Pons (tissue), 1 donor: ENCODE measurements at places on chromosomes 12 and 14.

GRCh38 chr14:35403114-35403602 is 1.4 kb downstream of the NFKBIA start:
- DNase-seq: no peak

DNA sequence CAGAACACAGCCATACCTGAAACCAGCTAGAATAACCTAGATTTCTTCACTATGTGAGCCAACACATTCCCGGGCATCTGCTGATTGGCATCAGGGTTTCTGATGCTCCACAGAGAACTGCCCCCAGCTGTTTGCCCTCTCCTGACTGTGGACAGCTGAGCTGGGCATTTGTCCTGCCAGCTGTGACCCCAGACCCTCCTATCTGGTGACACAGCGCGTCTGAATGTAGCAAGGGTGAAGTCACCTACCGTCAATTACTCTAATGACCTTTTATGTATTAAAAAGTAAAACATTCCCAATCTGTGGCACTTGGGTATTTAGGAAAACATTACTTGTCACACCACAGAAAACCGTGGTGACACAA is 29.7 kb upstream of the SFSWAP start:
- DNase-seq: no peak

DNA sequence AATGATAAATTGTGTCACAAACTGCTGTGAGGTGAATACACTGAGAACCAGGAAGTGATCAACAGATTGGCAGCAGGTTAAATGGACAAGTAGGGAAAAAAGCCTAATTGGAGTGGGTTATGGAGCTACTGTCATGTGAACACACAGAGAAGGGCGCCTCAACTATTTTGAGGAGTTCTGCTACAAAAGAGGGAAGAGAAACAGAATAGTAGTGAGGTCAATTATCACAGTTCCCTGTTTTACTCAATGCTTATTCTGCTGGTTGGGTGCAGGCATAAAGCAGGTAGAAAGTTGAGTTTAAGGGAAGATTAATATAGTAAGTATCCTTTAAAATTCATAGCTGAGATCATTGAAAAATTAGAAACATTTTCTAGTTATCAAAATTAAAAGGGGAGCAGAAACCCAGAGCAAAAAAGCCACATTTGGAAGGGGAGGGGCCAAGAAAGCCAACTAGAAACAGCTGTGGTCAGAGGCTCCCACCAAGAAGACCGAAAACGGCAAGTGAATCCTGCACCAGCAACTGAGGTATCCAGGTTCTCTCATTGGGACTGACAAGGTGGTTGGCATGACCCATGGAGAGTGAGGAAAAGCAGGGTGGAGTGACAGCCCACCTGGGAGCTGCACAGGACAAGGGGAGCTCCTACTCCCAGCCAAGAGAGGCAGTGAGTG is 105.7 kb downstream of the ZC3H14 start:
- DNase-seq: peak; percentile 61

DNA sequence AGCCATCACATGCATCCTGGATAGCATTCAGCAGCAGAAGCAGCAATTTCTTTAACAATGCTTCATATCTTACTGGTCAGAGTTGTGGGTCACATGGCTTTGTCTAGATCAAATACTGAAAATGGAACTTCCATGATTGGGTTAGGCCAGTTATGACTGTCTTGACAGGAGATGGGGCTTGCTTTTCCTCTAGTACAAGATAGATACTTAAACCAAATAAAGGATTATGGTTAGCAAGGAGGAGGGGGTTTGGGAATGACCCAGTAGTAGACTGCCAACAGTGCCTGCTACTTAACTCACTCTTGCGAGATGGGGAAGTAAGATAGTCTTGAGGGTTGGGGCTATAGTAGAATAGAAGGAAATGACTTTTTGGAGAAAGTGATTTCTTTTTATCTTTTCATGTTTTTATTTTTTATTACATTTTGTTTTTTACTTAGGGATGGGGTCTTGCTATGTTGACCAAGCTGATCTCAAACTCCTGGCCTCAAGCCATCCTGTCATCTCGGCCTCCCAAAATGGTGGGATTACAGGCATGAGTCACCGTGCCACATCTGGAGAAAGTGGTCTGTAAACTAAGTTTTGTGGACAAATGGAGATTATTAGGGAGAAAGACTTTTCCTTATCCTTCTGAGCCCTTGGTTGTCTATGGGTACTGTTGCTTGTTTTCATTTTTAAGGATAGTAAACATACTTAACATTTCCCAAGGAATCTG is 37.6 kb downstream of the WNK1 start:
- no peak for DNase-seq

DNA sequence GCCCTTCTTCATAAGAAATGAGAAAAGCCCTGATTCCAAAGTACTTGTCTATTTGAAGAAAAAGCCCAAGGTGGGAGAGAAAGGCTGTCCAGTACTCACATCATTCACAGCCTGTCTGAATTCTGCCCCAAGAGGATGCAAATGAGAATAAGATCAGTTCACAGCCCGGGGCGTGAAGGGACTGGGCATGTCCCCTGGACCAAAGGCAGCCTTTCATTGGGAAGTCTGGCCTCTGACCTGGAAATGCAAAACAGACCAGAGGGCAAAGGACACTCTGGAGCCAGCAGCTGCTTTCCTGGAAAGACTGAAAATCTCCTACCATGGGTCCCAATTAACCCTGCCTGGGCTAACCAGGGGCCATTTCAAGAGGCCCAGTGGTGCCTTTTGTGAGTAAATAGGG is 191.2 kb upstream of the PELI2 start:
- no peak for DNase-seq

- DNase-seq: no peak
Observed at GRCh38 chr12:40031965-40032364, 73.9 kb downstream of the SLC2A13 start.

GRCh38 chr12:52026263-52026662 is 19.5 kb downstream of the TAMALIN start:
- no peak for DNase-seq

GRCh38 chr14:74514471-74514941 is 20.9 kb downstream of the ISCA2 start:
- peak; percentile 39 for DNase-seq

GRCh38 chr12:13472690-13473089 is 276.2 kb downstream of the EMP1 start:
- DNase-seq: no peak

GRCh38 chr12:132109741-132110140 is 34.4 kb downstream of the DDX51 start:
- no peak for DNase-seq

DNA sequence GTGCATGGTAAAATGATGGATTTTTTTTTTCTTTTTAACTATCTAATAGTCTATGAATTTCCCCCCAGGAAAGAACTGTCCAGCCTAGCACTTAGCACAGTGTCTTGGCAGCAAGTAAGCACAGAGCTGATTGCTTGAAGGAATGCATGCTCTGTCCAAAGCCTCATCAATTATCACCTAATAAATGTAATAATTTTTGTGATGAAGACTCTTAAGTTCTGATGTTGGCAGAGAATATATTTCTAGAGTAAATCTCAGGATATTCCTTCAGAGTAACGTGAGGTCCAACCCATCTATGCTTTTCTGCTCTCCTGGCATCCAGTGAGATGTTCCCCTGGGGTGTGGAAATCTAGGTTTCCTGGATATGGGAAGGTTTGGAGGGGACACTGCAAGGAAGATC is 152.4 kb downstream of the TMX1 start:
- DNase-seq: no peak

GRCh38 chr12:5806371-5807089 is 138.5 kb downstream of the ANO2 start:
- no peak for DNase-seq

DNA sequence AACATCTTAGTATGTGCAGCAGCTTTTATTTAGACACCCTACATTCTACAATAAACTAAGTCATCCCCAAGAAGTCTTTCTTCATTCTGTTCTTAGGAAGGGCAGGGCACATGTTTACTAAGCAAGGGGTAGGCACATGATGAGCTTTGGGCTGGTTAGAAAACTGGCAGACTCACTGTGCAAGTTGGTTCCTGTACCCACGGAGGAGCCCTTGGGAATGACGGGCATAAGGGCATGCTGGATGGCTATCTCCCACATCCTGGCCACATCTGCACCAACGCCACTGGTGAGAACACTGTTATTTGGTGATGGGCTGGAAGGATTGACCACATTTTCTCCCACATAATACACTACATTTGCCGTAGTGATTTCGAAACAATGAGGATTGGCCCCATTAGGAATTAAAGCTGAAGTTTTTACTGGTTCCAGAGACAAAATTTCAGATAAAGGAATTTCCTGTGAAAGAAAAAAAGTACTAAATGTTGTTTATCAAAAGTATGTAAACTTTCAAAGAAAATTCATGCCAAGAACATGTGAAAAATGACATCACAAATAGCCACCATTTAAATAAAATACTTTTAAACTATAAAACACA is 297.0 kb downstream of the PRKD1 start:
- DNase-seq: no peak

- no peak for DNase-seq
Observed at GRCh38 chr12:108850854-108851573, 6.4 kb downstream of the SSH1 start.

GRCh38 chr12:11927286-11927935 is 143.3 kb upstream of the BCL2L14 start:
- no peak for DNase-seq

DNA sequence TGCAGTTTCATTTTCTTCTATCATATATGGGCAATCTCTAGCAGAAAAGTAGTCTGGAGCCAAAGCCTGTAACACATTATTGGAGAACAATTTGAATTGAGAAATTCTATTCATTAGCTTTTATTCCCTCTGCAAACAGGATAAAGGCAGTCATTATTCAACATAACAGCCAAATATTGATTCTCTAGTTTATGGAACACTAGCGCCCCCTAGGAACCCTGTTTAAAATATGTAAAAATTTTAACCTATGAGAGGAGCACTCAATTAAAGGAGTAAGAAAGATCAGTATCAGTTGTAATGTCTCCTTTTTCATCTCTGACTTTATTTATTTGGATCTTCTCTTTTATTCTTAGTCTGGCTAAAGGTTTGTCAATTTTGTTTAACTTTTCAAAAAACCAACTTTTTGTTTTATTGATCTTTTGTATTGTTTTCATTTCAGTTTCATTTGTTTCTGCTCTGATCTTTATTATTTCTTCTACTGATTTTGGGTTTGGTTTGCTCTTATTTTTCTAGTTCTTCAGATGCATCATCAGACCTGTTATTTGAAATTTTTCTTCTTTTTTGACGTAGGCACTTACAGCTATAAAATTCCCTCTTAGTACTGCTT is 4.8 kb upstream of the LMNTD1 start:
- DNase-seq: peak; percentile 29

DNA sequence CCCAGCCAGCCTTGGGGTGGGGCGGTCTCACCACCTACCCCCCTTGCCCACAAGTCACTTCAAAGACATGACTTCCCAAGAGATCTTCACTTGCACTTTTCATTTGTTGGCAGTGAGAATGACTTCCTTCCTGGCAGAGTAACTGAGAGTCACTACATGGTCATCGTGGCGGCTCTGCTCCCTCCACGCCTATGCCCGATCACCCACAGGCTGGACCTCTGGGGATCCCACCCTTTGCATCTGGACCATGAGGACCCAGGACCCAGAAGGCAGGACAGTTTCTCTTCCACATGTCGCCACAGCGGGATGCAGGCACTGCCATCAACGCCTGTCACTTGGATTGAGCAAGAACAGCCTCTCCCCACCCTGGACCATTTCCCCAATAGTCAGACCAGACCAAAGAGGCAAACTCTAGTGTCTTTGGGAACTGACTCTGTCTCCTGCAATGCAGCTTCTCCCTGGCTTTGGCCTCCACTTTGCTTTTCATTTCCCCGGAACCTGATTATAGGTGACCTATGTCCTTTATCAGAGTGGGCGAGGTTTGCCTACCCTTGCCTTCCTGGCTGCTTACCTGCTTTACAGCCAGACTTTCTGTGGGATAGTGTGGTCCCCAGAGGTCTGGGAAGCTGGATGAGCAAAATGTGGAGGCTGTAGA is 3.6 kb downstream of the VDR start:
- no peak for DNase-seq

GRCh38 chr12:76108356-76108755 is 23.9 kb upstream of the NAP1L1 start:
- no peak for DNase-seq

GRCh38 chr12:59934486-59934885 is 338.7 kb downstream of the SLC16A7 start:
- DNase-seq: no peak

DNA sequence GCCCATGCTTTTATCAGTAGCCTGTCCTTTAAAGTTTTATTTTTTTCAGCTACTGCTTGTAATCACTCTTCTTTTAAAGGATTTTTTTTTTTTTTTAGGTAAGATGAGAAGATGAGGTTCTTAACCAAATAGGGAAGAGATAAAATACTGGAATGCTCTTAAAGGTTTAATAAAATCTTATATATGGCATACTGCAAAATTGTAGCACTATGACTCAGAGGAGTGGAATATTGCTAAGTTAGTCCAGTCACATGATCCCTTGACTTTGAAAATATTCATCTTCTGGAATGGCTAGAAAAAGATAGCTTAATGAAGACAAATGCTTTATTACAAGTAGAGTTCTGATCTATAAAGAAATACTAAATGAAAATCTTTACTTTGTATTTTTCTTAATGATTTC is 116.6 kb downstream of the NAV3 start:
- no peak for DNase-seq

DNA sequence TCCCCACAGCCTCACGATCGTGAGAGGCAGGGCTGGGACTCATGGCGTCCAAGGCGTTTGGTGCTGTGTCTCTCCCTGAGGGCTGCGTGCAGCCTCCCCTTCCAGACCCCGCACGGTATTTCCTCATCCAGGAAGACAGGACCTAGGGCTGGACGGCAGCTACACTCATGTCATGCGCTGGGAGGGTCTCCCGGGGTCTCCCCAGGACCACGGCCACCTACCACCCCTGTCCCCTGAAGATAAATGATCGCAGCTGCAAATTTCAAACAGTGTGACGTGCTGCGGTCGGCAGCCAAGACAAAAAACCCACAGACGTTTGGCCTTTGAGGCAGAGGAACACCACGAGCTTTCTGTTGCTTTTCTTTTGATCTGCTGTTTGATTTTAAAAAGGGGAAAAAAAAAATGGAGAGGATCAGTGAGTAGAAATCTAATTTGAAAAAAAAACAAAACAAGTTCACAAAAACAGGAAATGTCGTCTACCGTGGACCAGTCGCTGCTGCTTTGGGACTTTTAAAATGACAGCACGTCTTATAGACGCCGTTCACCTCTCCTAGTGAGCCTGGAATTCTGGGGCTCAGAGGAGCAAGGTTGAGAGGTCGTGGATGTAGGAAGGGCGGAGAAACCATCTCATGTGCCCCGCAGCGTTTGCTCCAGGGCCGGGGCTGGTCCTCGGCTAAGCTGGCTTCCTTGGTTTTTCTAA is 237.6 kb downstream of the SLC41A2 start:
- DNase-seq: peak; percentile 42

- DNase-seq: peak; percentile 82
Observed at GRCh38 chr12:15590180-15590826, 198.9 kb downstream of the EPS8 start.
